ENCODE measurements at places on chromosomes 1 and 21.

- DNase-seq = no peak
Observed at GRCh38 chr1:1085911-1086841, 12.1 kb upstream of the RNF223 start.

DNA sequence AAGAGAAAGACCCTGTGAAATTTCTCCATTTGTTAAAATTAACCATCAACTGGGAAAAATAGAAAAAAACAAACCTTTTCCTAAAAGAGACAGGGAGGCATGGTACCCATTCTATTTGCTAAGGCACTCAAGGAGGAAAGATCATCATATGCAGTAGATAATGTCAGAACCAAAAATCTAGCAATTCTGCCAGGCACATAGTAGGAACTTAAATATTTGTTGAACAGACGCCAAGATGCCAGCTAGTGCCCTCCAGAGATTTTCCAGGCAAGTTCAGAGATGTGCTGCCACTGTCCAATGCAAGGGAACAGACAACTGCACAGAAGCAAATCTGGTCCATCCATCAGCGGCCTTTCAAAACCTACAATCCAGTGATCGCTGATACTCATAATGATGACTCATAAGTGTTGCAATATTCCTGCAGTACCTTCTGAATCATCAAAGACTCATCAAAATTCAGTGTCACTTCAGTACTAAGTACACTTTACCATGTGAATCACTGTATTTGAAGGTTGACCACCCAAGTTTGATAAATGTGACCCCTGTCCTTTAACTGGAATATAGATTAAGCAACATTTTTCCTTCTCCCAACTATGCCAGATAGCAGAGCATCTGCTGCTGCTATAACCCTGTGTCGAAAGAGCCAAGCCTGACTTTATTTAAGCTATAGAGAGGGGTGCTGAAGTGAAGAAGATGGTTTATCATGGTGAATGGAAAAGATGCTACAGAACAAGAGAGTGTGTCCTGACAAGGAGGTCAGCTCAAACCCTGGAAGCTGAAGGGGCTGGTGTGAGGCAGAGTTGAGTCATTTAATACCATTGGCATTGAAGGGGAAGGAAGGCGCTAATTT, 99.1 kb downstream of the MT1HL1 start:
- no peak for DNase-seq

- no peak for DNase-seq
Observed at GRCh38 chr1:85654066-85654782, 54.0 kb downstream of the ZNHIT6 start.

- DNase-seq = no peak
Observed at GRCh38 chr21:32329776-32330175, 31.1 kb downstream of the MRAP start.

DNA sequence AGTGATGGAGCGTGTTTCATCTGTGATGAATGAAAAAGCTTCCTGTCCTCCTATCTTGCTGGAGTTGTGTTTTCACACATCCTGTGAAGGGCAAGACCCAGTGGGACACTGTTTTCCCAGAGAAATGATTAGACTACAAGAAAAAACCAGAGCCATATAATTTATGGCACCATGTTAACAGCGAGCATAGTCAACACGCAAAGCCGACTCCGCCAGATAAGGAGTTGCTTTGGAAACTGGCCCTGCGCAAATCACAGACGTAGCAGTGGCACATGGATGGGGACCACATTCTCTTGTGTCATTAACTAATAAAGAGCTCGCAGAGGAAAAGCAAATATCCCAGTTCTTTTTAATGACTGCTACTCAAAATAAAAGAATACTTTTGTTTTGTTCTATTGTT, 471.2 kb upstream of the RUNX1 start:
- no peak for DNase-seq

DNA sequence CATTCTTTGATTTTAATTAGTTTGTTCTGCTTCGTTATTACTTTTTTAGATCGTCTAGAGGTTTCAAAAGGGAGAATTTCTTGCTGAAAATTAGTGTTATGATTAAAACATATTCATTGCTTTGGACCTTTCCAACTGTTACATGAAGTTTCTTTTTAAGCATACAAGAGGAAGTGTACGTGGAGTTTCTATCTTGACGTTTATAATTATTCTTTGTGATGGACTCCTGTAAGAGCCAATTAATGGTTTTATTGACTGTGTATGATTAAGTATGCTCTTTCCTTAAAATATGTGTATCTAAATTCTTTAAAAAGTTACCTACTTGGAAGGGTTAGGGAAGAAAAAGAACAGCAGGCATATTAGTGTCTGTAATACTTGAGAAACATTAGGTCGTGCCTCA, 37.8 kb downstream of the SPEN start:
- DNase-seq = no peak

DNA sequence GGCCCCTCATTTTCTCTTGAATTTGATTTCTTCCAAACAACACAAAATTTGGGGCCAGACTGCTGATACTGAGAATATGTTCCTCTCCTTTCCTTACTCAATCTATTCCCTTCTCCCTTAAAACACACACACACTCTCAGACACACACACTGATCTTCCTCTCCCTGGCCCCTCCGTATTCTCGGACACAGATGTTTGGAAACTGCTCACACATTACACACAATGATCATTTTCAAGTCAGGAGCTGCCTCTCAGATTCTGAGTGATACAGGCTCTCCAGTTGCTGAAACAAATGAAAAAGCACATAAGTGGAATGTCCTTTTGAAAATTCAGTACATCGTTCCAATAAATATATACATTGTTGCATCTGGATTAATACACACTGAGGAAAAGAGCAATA, 161.3 kb downstream of the CLEC20A start:
- no peak for DNase-seq

GRCh38 chr1:178098262-178098661, 4.4 kb downstream of the RASAL2 start:
- no peak for DNase-seq

GRCh38 chr1:219744652-219745469, 132.0 kb upstream of the ZC3H11B start:
- DNase-seq = no peak

- no peak for DNase-seq
Observed at GRCh38 chr1:44261962-44262361, 48.7 kb downstream of the DMAP1 start.

DNA sequence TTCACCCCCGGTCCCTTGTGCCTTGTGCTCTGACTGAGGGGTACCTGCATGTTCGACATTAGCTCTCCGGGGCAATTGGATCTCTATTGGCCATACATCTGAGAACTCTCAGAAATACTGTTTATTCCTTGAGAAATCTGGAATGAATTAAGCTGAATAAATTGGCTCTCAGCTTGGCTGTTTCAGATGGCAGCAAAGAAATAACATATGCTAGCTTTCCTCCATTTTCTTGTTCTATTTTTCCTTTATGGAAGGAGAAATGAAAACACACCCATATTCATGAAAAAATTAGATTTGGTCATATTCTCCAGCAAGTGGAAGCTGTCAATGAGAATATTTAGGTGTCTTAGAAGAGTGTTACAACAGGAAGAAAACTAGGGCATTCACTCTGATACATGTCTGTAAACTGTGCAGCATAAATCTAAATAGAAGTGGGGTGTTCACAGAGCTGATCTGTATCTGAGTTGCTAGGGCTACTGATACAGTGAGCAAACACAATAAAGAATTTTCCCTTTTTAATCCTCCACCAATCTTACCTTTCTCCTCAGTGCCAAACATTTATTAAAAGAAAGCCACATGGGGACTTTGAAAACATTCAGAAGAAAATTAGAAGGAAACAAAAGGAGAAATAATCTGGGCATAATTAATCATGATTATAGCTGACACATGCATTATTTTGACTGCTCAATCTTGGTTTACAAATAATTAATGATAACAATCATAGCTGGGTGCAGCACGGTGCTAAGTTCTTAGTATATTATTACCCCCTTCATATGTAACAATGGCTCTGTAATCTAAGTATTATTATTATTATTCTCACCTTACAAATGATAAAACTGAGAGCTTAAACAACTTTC, 671.9 kb upstream of the USP24 start:
- no peak for DNase-seq

DNA sequence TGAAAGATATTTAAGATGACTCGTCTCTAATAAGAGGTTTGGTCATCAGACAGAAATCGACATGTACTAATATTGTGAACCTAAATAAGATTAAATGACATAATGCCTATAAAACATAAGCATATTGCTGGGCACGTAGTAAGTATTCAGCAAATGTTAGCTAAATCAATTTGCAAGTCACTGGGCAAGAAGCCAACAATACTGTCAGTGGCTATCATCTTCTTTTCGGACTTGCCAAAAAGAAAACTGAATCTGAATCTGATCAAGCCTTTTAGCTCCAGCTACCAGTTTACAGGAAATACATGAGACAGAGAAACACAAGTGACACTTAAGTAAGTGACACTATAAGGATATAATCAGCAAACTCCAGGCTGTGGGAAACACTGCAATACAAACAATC, 46.0 kb downstream of the RPL5 start:
- DNase-seq = no peak

DNA sequence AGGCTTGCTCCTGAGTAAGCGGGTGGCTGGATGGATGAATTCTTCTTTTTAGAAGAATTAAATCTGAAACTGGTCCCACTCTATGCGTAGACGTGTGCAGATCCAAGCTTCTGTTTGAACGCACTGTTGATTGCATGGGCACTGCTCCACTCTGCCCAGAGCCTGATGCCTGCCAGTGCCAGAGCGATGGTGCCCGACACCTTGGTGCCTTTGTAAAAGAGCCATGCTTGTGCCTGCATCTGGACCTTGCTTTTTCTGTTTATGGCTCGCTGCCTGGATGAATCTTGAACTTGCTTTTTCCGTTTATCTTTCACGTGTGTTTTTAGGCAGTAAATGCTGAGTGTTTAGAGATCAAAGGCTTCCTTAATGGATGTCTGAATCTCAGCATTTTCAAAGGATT, 15.0 kb upstream of the PWP2 start:
- DNase-seq = no peak

- DNase-seq = no peak
Observed at GRCh38 chr1:206782448-206782847, 10.2 kb upstream of the IL10 start.

DNA sequence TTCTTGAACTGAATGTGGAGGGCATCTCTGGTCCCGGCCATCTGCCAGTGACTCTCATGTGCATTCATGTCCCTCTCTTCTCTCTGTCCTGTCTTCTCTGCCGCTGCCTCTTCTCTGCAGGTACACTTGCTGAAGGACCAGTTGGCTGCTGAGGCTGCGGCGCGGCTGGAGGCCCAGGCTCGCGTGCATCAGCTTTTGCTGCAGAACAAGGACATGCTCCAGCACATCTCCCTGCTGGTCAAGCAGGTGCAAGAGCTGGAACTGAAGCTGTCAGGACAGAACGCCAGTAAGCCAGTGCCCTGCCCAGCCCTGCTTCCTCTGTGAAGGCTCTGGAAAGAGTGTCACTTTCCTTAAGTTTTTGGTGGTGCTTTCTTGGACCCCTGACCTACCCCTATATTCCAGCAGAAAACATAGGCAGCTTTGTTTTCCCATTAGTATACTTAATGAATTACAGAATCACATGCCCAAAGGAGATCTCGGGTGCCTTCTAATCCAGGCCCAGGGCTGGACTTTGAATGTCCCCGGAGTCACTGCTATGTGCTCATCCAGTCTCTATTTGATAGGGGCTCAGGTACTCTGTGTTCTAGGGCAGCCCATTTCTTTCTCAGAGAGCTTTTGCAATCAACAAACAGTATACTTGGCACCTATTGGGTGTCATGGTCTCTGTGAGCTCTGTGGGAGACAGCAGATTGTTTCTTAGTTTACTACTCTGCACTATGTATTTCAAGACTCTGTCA, 11.2 kb downstream of the SPATA46 start:
- no peak for DNase-seq

- no peak for DNase-seq
Observed at GRCh38 chr1:102628109-102628613, 480.2 kb downstream of the COL11A1 start.

- no peak for DNase-seq
Observed at GRCh38 chr1:39977202-39977601, 22.3 kb downstream of the MFSD2A start.

DNA sequence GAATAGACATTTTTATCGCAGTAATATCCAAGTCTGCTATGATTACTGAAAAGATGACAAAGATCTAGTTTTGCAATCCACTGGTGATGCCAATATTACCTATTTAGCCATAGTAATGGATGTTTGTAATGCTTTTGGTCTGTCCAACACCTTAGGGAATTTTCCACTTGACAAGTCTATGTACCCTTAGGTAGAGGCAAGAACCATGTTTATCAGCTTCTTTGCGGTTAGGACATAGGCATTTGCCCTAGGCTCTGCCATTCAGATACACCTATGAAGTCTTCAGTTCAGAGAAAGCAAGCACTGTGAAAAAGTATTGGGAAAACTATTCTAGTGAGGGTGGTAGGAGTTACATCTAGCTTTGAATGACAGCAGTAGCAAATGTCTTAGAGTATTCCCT, 40.2 kb upstream of the SLC35D1 start:
- DNase-seq = no peak

DNA sequence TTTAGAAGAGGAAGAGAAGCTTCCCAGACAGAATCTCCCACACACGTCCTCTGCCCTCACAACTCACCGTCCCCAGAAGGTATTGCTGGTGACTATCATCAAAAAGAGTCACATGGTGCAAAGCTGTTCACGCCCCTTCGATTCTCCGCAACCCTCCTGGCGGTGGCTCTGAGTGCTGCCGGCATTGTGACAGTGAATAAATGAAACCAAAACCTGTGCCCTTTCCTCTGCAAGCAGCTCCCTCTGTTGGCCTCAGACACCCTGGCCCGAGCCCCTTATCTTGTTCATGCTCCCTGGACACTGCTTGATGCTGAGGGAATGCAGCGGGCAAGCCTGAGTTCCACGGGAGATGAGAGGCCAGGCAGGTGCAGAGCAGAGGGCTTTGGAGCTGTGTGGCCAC, 510.3 kb downstream of the NPHP4 start:
- DNase-seq = peak; percentile 10

DNA sequence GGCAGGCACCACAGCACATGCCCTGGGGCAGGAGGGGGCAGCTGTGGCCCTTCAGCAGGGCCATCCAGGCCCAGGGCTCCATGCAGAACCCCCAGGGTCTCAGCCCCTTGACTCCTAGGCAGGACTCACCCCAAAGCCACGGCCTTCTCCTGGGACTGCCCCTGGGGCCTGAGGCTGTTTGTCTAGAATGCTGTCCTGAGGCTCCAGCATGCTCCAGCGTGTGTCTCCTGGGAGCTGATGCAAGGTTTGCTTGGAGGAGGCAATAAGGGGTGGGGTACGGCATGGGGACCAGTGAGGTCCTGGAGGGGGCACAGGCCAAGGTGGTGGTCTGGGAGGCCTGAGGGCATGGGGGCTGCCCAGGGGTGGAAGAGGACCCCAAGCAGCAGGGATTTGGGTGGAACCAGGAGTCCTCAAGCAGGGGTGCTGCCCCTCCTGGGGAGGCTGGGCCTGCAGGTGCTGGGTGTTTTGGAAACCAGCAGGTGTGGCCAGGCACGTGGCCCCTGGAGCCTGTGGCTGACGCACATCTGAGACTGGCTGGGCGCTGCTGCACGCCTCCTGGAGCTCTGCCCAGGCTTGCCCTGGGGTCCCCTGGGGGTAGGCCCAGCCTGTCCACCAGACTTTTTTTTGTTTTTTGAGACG, 7.8 kb upstream of the CALML6 start:
- no peak for DNase-seq

- no peak for DNase-seq
Observed at GRCh38 chr1:116203920-116204319, 92.7 kb downstream of the MAB21L3 start.

GRCh38 chr1:55685560-55685959, 470.4 kb upstream of the USP24 start:
- no peak for DNase-seq

GRCh38 chr1:70034403-70034802, 171.0 kb downstream of the LRRC40 start:
- no peak for DNase-seq

- DNase-seq = no peak
Observed at GRCh38 chr1:178371933-178372388, 124.8 kb downstream of the CLEC20A start.

- no peak for DNase-seq
Observed at GRCh38 chr21:43741423-43742096, 22.6 kb downstream of the PDXK start.

Measured in stimulated activated CD8-positive, alpha-beta memory T cell treated with anti-CD3 and anti-CD28 coated beads, Interleukin-4, amount 100 ng/mL, for 1 hour (primary cell).